T47D (cell line): ENCODE measurements at places on chromosomes 12 and 14.

- DNase-seq = no peak
These were observed 146.5 kb downstream of the SAMD4A start for GRCh38 chr14:54713379-54713778.

DNA sequence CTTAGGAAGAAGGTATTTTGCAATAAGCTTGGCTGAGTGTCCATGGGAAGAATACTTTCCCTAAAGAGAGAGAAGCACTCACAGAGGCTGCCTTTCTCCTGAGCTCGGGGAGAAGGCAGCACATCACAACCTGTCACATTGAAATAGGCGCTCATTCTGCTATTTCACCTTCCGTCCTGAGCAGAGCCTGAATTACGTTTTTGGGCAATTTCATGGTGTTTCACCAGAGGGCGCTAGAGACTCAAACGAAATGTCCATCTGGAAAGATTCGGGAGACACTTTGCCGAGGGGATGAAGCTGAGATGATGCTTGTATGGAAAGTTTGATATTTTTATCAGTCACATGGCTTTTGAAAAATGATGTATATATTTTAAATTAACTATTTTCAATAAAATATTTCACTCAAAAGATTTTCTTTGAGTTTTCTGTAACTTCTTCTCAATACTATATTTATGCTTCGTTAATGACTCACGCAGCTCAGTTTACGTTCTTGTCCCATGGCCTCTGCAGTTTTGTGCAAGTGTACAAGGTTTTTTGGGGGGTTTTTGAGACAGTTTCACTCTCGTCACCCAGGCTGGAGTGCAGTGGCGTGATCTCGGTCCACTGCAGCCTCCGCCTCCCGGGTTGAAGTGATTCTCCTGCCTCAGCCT is 17.4 kb upstream of the B4GALNT3 start:
- DNase-seq = peak; percentile 79

DNA sequence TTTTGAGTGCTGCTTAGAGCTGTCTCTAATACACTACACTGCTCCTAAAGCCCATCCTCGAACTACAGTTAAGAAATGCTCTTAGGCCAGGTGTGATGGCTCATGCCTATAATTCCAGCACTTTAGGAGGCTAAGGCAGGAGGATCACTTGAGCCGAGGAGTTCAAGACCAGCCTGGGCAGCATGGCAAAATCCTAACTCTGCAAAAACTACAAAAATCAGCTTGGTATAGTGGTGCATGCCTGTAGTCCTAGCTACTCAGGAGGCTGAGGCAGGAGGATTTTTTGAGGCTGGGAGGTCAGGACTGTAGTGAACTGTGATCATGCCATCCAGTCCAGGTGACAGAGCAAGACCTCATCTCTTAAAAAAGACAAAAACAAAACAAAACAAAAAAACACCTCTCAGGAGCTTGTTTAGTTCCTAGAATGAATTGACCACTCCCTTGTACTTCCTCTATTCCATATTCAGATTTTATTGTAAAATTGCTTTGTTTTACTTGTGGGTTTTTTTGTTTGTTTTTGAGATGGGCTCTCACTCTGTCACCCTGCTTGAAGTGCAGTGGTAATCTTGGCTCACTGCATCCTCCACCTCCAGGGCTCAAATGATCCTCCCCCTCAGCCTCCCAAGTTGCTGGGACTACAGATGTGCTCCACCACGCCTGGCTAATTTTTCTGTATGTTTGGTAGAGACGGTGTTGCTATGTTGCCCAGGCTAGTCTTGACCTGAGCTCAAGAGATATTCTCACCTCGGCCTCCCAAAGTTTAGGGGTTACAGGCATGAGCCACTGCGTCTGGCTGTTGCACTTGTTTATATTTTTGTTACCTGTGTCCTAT is 13.6 kb downstream of the MDM2 start:
- DNase-seq = no peak

- no peak for DNase-seq
These were observed 149.5 kb downstream of the ETV6 start for GRCh38 chr12:11798856-11799501.

DNA sequence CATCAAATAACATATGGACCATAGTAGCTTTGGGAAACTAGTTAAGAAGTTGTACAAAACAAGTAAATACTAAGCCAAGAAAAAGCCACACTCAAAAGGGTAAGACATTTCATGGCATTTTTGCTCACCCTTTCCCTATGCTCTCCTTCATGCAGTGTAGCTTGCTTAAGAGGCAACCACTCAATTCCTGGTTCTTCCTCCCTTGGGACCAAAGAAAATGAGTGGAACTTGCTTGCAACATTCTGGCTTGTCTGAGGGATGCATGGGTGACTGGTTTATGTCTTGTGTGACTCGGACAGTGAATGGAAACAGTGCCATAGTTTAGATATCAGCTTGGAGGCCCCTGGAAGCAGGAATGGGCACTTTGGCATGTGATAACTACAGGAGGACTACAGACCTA is 252.0 kb upstream of the ARID2 start:
- no peak for DNase-seq

GRCh38 chr12:114711689-114712152 is 27.7 kb upstream of the TBX3 start:
- DNase-seq = peak; percentile 79

- no peak for DNase-seq
These were observed 231.2 kb upstream of the LHX5 start for GRCh38 chr12:113702836-113703235.

GRCh38 chr14:75453817-75454434 is 26.1 kb downstream of the JDP2 start:
- no peak for DNase-seq

DNA sequence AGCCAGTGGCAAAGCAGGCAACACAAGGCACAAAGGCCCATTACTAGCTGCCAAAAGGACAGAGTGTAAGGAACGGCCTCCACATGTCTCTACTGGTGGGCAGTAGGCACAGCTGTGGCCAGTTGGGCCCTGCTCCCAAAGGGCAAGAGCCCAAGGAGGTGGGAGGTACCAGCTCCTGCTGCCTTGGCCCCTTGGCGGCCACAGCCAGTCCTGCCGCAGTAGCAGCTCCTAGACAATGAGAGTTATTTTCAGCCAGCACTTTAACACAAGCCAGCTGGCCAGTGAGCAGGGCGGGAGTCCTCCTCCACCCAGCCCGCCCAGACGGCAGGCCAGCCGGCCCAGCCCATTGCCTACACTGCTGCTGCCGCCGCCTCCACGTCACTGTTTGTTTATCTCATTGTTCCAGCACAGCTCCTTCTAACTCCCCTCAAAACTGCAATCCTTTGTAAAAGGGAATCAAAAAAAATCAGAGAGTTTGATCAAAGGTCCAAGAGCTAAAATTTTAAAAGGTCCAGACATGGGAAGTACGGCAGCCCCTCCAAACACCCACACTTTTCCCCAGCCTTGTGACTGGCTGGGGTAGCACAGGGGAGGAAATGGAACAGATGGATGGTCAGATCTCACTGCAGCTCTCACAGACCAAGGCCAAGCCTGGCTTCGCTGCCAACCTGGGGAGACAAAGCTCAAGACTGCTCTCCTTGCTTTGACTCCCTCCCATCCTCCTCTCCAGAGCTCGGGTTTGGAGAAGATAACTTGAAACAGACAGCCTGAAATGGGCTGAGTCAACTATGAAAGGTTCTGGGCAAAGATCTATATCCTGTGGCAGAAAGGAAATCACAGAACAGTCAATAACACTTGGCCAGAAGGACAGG is 33.5 kb downstream of the FMNL3 start:
- DNase-seq = no peak

DNA sequence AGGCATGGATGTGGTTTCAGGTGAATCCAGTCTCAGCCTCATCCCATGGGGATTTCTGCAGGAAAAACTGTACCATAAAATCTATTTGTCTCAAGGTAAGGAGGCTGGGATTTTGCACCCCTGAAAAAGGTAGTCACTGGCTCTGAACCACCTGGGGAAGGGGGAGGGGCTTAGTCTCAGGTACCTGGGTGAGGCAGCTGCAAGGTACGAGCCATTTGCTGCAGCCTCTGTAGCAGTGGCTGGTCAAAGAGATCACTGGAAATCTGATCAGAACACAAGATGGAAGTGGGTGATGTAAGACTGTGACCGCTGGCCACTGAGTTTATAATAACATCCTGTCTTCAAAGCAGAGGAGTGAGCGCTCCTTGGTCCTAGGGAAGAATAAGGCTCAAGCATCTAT is 209.9 kb upstream of the NOS1 start:
- no peak for DNase-seq

DNA sequence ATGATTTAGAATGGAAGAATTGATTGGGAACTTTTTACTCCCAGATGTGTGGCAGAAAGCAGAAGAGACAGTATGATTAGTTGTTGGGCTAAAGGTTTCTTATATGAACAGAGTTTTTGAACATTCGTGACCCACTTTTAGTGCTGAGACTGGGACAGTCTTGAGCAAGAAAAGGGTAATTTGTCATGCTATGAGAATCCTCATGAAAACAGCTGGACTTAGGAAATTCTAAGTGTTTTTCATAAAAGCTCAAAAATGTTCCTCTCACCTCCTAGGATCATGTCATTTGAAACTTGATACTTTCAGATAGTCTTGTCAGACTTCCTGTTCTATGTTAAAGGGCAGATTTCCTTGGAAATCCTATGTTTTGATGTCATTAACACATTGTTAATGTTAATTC is 86.1 kb downstream of the MGAT4C start:
- no peak for DNase-seq
